ENCODE measurements at places on chromosomes 1 and 21.

DNA sequence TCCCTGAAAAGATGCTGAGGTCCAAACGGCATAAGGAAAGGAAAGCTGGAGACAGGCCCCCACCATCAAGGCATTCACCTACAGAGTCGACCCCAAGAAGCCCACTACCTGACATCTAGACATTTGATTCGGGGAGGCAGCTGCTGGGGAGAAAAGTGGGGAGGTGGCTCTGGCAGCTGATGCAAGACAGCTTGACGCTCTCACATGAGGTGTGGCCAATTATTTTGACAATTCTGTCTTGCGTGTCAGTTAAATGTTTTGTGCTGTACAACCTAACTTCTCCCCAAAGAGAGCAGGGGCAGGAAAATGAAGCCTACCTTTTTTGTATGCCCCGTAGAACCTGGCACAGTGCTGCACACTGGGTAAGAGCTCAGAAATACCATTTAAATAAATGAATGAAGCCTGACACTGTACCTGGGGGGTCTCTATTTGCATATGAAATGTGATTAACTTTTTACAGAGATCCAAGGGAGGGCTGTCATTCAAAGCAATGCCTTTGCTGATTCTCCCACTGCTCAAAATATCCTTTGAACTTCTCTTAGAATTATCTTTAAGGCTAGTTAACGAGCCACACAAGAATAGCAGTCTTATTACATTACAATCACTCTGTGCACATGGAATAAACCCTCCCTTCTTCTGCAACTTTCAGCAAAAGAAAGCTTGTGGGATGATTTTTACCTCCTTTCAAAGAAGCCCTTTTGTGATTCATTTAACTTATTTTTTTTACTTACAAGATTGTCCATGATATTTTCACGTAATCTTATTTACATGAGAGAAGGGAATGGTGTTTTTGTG lies 163.2 kb downstream of the TNR start:
- no peak for DNase-seq

DNA sequence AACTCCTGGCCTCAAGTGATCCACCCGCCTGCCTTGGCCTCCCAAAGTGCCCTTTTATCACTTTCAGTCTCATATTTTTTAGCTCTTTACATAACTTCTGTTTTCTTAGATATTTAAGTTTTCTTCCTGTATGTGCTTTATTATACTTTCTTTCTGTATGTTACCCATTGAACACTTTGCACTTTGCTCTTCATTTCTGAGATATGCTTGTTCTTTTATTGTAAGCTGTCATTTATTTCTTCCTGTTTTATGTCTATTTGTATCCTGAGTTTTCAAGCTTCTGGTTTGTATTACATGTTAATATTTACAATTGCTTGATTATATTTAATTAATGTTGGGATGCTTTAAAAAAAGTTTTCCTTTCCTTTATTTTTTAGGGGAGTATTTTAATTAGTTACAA lies 35.7 kb downstream of the ZSCAN20 start:
- DNase-seq, result no peak

GRCh38 chr1:153619171-153619570 lies 3.0 kb upstream of the S100A14 start:
- DNase-seq, result no peak

- DNase-seq, result no peak
Measured at GRCh38 chr1:206058927-206059292, 5.9 kb downstream of the RHEX start.

GRCh38 chr1:169348383-169349036 lies 19.1 kb downstream of the NME7 start:
- DNase-seq, result no peak

DNA sequence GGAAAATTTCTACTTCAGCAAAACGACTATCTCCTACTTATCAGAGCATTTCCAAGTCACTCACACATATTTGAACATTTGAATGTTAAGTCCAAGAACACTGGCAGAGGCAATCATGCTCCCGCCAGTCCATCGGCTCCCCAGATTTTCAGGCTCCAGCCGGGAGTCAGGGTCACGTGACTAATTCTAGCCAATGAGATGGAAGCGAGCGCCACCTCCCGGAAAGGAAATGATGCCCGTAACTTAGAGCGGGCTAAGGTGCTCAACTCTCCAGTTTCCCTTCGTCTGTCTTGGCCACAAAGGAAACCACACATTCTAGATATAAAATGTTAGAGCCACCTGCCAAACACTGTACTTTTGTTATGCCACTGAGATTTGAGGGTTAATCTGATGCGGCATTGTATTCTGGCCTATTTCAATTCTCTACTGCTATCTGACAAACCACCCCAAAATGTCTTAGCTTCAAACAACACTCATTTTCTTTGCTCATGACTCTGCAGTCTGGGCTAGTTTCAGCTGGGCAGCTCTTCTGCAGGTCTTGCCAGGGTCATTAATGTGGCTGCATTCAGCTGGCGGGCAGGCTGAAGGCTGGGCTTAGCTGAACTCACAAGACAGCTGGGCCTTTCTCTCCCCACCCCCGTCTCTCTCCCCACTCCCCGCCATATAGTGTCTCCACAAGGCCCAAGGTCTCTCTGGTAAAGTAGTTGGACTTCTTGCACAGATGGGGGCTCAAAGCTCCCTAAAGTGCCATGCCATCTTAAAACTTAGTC lies 16.5 kb upstream of the LHX4 start:
- DNase-seq, result no peak

- no peak for DNase-seq
Measured at GRCh38 chr1:232109391-232109790, 482.8 kb downstream of the DISC1 start.

DNA sequence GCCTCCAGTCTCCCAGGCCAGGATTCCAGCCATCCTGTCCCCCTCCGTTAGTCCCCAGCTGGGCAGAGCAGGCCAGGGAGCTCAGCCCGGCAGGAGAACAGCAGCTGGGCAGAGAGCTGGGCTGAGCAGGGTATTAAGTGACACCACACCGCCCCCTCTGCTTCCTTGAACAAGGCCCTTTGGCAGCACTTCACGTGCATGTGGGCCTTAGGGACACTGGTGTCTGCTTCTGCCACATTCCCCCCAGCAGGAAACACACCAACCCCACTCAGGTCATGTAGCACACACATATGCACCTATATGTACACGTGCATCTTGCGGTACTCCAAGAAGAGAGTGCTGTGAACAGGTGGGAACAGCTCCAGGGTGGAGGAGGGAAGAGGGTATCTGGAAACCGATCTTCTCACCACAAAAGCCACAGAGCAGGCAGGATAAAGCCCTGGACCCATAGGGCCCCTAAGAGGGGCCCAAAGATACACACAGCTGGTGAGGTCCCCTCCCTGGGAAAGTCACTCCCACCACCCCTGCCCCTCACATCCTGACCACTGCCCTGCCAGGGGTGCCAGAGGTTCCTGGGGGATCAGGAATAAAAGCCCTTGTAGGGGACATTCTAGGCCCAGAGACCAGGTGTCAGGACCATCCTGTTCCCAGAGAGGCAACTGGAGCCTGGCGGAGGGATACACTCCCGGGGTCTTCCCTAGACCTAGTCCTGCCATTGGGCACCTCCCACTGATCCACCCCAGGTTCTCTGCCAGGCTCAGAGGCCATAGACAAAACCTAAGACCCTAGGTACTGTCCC lies 4.5 kb downstream of the EPHA2 start:
- DNase-seq, result no peak

All from activated CD8-positive, alpha-beta memory T cell treated with anti-CD3 and anti-CD28 coated beads for 1 hour (primary cell).